Adipocyte (in vitro differentiated cells): ENCODE measurements at places on chromosomes 6 and 20.

DNA sequence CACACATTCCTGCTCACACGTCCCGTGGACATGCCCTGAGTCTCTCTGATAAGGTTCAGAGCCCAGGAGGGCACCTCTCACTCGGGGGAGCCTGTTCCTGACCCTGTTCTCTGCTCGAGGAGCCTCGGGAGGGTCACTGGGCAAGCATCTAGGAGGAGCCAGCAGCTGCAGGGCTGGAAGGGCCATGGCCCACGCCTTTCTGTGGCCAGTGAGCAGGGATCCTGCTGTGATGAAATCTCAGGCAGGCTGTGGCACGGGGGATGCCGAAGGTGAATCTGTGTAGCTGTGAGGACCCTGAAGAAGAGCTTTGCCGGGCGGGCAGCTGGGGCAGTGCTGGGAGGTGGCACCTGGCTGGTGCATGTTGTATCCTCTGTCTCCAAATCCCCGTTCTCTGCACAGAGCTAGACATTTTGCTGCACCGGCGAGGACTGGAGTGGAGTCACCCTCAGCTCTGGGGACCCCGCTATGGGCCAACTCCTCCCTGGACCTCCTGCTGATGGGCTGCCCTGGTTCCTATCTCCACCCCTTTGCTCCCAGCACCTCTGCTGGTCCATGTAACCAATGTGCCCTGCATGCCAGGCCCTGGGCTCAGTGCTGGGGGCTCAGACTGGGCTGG, 7.1 kb upstream of the NPBWR2 start:
- DNase-seq = no peak

DNA sequence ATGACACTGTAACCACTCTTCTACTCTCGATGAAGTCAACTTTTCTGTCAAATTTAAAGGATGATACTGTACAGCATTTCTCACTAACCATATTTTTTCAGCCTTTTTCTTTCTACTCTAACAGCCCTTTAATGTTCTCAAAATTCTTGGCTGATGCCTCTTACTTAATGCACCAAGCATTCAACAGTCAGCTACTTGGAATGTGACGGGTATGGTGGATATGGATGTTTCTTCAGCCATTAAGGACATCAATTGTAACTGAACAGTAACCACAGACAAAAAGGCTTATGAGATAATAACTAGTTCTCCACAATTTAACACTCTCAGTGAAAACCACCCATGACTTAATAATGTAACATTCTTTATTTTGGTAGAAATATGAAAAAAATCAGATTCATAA, 467.2 kb upstream of the ZNF337 start:
- DNase-seq = peak; percentile 81

DNA sequence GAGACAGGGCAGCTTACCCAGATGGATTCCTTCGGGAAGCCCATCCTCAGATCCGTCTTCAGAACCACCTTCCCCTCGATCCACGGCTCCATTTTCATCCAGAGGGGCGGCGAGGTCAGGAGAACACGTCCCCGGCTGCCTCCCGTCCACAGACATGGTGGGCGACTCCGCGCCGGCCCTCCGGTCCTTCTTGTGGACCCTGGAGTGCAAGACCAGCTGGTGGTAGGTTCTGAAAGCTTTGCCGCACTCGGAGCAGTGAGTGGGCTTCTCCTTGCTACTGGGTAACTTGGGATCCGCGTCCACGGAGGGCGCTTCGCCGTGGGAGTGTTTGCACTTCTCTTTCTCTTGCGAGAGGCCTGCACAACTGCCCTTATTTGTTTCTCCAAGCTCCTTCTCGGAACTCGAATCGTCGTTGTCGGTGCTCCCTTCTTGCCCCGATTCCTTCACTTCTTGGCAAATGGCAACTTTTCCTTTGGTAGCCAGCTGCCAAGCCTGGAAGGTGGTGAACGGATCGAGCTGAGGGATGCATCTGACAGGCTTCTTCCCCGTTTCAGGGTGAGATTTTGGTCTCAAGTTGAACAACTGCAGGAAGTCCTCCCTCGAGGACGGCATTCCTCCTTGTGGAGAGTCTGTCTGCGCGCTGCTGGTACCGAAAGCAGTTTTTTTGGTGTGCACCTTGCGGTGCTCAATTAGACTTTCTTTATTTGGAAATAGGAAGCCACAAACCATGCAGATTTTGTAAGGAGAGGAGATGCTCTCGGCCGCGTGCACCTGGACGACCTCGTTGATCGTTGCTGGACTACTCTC, 12.0 kb downstream of the ZNF217 start:
- no peak for DNase-seq

DNA sequence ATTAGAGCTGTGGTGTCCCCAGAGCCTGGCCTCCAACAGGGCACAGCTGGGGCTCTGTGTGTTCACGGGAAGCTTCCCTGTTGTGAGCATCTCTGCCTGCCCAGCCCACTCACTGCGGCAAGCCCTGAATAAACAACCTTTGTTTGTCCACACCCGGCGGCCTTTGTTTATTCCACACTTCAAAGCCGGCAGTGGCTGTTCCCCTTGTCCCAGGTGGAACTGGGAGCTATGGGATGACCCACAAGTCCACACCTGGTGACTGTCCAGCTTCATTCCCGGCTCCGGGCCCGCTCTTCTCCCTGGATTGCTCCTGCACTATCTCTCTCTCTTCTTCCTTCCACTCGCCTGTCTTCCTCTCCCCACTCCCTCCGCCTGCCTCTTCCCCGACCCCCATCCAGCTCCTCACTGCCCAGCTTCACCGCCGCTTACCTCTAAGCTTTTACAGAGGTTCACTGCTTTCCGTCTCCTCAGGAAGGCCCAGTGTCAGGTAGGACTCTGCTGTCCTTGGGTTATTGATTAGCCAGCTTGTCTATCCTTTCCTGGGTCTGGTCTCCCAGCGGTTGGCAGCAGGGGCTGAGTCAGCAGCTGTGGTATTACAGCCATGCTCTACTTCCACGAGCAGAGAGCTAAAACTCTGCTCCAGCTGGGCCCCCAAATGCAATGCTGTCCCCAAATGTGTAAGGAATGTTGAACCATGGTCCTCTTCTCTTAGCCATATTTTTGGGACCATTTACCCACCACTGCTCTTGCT, 17.8 kb downstream of the DACT2 start:
- DNase-seq = no peak

GRCh38 chr6:30847971-30848436, 36.3 kb upstream of the DDR1 start:
- no peak for DNase-seq

DNA sequence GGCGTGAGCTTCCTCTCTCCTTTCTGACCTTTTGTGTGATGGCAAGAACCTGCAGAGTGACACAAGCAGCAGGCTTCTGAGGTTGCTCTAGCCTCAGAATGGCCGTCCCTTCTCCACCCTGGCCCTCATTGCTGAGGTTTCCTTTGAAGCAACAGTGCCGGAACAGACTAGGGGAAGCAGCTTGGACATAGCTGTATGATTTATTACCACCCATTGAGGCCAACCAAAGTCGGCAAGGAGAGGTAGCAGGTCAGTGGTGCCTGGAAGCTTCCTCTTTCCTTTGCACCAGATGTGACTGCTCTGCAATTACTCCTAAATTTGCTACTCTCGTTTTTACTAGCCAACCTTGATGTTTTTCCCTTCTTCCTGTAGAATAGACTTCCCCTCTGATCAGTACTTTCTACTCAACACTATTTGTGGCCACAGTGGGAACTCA, 31.4 kb downstream of the PTPN1 start:
- DNase-seq = no peak
